ENCODE measurements at places on chromosomes 12 and 14. TPM values are rescaled to one million over a fixed set of nuclear protein-coding genes. Genes with fewer than 3 reads are reported as not detected.

Gene SYNDIG1L
- total RNA-seq: 2.9 TPM

Gene MYF6
- not detected for total RNA-seq

Gene BAZ2A
- 98.5 TPM for total RNA-seq

Gene OTX2
- not detected for total RNA-seq

Gene DAO
- total RNA-seq: 0.26 TPM

Gene IGF1
- total RNA-seq: 6.0 TPM

Gene PIWIL1
- not detected for total RNA-seq

Gene ARG2
- total RNA-seq: 2.0 TPM

Gene FGF23
- not detected for total RNA-seq

Gene CBLN3
- 2.9 TPM for total RNA-seq

Gene CD4
- total RNA-seq: 67.6 TPM

Gene AGAP2
- total RNA-seq: 5.4 TPM

Gene CCDC175
- total RNA-seq: not detected

Gene TAS2R7
- total RNA-seq: not detected

GRCh38 chr12:103279444-103279843 is 216.3 kb downstream of the C12orf42 start:
- DNase-seq: no peak

- DNase-seq: no peak
Observed at GRCh38 chr12:92899386-92900001, 29.6 kb downstream of the EEA1 start.

DNA sequence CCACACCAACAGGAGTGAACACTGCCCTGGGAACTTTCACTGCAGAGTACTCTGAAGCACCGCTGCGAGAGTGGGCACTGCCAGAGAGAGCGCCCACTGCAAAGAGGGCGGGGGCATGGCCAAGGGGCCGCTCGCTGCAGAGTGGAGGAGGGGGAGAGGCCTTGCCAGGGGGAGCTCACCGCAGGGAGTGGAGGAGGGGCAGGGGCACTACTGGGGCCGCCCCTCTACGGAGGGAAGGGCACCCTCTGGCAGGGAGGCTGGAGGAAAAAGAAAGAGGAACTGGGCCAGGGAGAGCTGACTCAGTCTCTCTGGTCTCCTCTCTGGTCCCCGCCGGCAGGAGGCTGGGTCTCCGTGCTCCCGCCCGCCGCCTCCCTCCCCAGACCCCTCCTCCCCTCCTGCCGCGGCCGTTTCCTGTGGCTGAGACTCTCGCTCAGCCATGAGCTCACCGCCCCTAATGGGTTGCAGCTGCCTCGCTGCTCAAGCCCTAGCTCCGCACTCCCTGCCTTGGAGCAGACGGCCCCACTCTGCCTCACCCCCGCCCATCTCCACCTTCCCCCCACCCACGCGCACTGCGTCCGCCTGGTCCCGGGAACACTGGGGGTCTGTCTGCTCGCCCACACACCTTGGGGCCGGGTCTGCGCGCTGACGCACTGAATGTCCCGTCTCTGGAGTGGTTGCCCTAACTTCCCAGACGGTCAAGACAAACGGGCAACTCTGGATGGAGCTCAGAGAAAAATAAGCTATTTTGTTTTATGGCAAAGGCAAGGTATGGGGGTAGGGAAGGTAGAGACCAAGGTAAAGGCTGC is 1.3 kb downstream of the ARHGEF40 start:
- peak; percentile 87 for DNase-seq

GRCh38 chr12:124681779-124682391 is 114.5 kb upstream of the NCOR2 start:
- no peak for DNase-seq

- no peak for DNase-seq
Observed at GRCh38 chr12:9870286-9870866, 1.2 kb upstream of the CLEC2B start.

GRCh38 chr12:4579305-4580102 is 17.5 kb downstream of the DYRK4 start:
- no peak for DNase-seq

- DNase-seq: no peak
Observed at GRCh38 chr14:103535081-103535890, 6.3 kb downstream of the TRMT61A start.

- no peak for DNase-seq
Observed at GRCh38 chr12:82600379-82600778, 86.3 kb upstream of the TMTC2 start.

DNA sequence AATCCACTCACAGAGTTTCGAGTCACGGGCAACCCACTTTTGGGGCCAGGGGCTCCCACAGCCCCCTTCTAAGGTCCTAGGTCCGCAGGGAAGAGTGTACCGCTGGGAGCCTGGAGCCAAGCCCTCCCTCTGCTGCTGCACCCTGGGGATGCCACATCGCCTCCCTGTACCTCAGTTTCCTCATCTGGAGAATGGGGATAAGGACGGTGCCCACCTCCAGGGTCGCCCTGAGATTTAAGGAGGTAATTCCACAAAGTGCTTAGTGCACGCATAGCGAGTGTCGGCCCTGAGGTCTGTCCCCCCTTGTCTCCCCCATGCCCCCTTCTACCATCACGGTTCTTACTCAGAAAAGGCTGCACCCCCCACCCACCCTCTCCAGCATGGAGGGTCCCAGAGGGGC is 35.5 kb downstream of the NCOR2 start:
- no peak for DNase-seq

DNA sequence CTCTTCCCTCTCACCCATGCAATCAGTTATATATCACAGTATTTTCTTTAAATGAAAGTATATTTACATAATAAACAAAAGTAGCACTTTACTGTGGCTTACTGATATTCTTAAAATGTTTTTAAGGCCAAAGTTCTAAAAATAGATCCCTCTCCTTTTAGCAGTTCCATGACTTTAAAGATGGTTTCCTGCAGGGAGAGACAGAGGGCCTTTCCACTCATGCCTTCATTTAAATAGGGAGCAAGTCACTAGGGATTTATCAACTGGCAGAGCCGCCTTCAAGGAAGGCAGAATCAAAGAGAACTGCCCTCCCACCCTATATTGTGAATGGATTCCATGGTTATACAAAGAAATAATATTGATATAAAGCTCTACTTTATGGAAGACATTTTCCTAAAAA is 55.5 kb downstream of the DUSP16 start:
- no peak for DNase-seq

GRCh38 chr14:66993512-66993911 is 195.7 kb upstream of the GARIN2 start:
- DNase-seq: no peak

DNA sequence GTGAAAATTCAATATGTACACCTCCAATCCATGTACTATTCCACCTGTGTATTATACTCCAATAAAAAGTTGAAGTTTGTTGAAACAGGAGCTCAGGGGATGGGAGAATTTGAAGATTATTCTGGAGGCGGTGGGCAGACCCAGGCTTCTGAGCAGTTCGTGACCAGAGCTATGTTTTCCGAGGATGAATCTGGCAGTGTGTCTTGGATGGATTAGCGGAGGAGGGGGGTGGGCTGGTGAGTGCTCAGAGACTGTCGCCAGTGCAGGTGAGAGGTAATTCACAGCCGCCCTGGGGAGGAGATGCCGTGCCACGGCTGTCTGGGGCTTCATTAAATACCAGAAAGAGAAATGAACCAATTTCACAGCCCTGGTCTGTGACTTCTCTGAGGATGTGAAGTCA is 283.0 kb upstream of the RTL1 start:
- no peak for DNase-seq

- no peak for DNase-seq
Observed at GRCh38 chr12:54282949-54283593, 2.5 kb downstream of the HNRNPA1 start.

DNA sequence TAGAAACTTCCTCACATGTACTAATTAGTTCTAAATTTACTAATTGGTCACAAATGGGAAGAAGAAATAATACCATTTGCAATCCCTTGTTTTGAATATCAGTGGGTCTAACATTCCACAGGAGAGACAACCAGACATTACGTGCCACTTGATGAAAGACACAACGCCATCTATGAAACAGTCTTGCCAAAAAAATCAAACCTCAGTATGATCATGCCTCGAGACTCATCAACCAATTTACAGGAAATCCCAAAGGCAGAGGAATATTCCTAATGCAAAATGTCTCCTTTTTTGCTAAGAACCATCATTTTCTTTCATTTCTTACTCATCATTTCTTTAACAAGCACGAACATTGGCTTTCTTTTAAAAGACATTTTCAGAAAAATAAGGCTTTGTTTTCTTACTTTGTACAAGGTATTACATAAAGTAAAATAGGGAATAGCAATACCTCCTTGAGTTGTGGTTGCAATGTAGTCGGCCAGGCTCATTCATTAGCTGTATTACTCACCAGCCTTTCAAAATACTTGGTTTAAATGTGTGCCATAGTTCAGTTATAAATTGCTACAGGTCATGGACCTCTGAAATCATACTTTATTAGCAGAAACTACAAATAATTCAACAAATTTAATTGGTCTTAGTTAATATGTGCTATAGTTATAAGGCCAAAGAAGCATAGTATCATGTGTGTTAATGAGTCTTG is 436.2 kb upstream of the FLRT2 start:
- DNase-seq: no peak

GRCh38 chr12:56385873-56386272 is 23.2 kb upstream of the APOF start:
- no peak for DNase-seq

DNA sequence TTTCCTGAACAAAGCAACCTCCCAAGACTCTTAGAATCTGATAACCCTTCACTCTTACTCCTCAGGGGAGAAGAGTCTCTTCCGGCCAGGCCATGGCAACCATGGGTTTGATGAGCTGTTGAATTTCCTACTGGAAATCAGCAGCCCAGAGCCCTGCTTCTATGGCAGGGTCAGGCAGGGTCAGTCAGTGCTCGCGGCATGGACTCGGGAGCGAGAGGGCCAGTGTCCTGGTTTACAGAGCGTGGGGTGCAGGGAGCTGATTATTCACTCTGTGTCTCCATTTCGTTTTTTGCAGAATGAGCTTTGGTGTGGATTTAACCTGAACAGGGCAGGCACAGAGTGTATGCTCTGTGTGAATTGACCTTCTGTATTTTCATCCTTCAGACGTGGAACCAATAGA is 340.6 kb upstream of the SFSWAP start:
- no peak for DNase-seq

- no peak for DNase-seq
Observed at GRCh38 chr14:94460631-94461416, 8.2 kb upstream of the SERPINA11 start.

DNA sequence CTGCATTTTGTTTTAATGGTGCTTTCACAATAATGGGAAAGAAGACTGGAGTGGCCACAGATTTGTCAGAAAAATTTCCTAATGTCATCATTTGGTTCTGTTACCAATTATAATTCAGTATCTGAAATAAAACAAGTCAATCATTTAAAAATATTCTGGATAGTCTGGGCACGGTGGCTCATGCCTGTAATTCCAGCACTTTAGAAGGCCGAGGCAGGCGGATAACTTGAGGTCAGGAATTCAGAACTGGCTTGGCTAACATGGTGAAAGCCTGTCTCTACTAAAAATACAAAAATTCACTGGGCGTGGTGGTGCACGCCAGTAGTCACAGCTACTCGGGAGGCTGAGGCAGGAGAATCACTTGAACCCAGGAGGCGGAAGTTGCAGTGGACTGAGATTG is 4.0 kb upstream of the LIMA1 start:
- no peak for DNase-seq

DNA sequence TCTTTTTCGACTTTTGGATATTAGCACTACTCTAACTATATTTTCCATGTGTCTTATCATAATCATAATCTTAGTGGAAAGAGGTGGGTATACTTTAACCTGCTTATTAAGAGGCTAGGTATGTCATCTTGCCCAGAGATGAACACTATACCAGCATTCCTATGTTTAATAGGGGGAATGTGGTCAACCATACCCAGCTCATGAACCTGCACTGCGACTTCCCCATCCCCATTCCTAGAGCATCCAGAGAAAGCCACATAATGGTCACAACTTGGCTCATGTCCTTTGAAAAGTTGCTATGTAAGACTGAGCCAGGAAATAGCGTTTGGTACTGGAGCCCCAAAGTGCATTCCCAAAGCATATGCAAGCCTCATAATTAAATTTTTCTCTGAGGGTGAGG is 55.2 kb downstream of the TMCC3 start:
- no peak for DNase-seq

DNA sequence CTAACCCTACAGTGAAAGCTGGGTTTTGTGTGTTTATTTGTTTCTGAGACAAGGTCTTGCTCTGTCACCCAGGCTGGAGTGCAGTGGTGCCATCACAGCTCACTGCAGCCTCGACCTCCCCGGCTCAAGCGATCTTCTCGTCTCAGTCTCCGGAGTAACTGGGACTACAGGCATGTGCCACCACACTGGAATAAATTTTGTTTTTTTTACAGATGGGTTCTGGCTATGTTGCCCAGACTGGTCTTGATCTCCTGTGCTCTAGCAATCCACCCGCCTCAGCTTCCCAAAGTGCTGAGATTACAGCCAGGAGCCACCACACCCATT is 26.4 kb downstream of the TBX3 start:
- DNase-seq: no peak

DNA sequence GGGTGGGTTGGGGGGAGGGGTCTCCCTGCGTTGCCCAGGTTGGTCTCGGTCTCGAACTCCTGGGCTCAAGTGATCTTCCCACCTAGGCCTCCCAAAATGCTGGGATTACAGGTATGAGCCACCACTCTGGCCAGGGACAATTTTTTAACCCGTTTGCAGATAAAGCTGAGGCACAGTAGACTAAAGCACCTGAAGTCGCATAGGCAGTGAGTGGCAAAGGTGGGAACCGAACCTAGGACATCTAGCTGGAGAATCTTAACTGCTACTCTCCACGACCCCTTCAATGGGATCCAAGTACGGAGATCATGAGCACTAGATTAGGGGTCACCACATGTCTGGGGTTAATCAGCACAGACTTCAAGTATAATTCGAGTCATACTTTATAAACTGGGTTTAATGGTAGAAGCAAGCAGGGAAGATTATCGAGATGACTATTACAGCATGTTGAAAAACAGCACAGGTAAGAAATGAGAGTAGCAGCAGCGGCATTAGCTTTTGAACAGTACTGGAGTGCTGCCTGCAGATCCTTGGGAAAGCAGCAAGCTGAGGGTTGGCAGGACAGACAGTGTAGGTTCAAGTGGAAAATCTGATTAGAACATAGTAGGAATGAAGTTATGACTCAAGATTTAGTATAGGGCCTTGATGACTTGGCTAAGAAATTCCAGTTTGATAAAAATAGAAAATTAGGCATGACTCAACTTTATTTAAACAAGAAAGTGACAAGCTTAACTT is 23.9 kb downstream of the NID2 start:
- no peak for DNase-seq

GRCh38 chr12:101670007-101670671 is 27.3 kb upstream of the CHPT1 start:
- DNase-seq: no peak

GRCh38 chr12:7096006-7096932 is 4.0 kb upstream of the C1R start:
- DNase-seq: peak; percentile 50

DNA sequence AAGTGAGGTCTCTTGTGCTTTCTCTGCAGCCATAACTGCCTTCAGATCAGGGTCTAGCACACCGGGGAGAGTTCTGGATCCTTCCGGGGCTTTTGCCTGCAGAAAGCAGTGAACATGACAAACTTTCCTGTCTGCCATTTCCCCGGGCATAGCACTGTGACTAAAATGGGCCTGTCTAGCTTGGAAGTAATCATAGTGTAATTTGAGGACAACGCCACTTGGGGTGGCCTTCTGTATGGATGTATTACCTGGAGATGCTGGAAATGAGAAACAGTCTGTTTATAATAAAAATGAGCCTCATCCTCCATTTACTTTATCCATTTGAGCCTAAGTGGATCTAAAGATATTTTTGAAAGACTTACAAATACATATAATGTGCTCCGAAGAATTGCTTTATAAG is 453.7 kb downstream of the VRK1 start:
- DNase-seq: no peak

- DNase-seq: no peak
Observed at GRCh38 chr14:63308723-63309317, 9.9 kb downstream of the GPHB5 start.

Measured in upper lobe of right lung (tissue), 1 donor.